T-helper 1 cell (primary cell): ENCODE measurements at places on chromosomes 2 and 18.

DNA sequence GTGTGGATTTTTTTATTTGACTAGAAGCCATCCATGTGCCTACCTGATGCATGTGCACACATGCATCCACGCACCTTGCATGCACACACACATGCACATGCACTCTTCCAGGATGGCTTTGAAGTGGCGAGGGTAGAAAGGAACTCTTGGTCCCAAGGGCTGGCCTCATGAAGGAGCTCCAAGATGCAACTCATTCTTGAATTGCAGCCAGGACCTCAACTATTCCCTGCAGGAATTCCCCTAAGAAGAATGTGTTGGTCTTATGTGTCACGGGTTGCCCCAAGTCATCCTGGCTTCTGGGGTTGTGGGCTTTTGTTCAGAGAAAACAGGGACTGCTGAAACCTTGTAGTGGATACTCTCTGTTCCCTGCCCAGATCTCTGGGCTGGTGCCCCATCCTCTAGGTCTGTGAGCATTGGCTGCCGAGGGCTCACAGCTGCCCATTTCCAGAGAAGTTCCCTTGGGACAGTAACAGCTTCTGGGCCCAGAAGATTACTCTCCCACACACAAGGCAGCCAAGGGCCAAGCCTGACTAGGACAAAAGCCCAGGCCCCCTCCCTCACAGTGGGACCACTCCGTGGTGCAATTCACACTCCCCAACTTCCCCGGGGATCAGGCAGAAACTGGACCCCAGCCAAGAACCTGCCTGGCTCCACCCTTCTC lies 137.6 kb downstream of the COPS8 start:
- no peak for DNase-seq

GRCh38 chr2:58543442-58543841 lies 302.3 kb upstream of the FANCL start:
- DNase-seq, result no peak

GRCh38 chr2:95333888-95334338 lies 36.8 kb downstream of the KCNIP3 start:
- no peak for DNase-seq

DNA sequence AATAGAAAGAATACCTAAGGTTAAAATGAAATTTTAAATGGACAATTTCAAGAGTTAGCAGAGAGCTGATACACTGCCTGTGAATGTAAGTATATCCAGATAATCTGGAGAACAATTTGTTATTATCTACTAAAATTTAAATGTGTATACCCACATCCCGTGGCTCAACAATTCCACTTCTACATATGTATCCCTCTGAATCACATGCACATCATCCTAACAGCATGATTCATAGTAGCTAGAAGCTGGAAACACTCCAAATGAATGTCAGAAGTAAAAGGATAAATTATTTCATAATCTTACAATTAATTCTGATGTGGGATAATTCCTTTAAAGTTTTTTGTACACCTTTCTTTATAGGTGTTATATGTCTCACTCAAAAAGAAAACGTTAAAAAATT lies 87.9 kb downstream of the CNTNAP5 start:
- DNase-seq, result no peak

GRCh38 chr18:10057401-10057893 lies 143.6 kb downstream of the VAPA start:
- DNase-seq, result no peak

DNA sequence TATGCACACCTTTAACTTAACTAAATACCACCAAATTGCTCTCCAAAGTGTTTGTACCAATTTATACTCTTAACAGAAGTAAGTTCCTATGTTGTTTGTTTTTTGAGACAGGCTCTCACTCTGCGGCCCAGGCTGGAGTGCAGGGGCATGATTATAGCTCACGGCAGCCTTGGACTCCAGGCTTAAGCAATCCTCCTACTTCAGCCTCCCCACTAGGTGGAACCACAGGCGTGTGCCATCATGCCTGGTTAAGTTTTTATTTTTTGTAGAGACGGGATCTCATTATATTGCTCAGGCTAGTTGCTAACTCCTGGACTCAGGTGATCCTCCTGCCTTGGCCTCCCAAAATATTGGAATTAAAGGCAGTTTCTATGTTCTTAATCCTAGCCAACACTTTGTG lies 13.1 kb upstream of the NAB1 start:
- DNase-seq, result no peak

DNA sequence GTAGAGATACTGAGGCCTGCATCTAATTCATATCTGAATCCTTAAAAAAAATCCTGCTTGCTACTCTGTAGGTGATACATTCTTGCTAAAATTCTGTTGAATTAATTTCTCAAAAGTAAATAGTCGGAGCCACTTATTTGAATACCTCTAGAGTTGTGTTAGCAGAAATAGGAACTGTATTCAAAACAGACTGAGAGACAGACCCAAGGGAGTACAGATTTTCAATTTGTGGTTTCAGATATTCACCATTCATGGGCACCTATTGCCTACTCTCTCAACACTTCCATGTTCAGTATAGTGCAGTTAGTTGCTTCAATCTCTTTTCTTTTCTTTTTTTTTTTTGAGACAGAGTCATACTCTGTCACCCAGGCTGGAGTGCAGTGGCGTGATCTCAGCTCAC lies 46.6 kb upstream of the CTLA4 start:
- DNase-seq, result no peak
